ENCODE measurements at places on chromosomes 12 and 14. TPM values are rescaled to one million over a fixed set of nuclear protein-coding genes. Genes with fewer than 3 reads are reported as not detected.

MIP gene
- total RNA-seq = not detected

A2ML1 gene
- total RNA-seq = 11.5 TPM

EPYC gene
- total RNA-seq = not detected

SLC25A47 gene
- not detected for total RNA-seq

RBM23 gene
- 42.4 TPM for total RNA-seq

LBHD2 gene
- not detected for total RNA-seq

TAS2R14 gene
- 1.1 TPM for total RNA-seq

Data from WTC11 (cell line).